ENCODE measurements at places on chromosomes 12 and 14. TPM values are rescaled to one million over a fixed set of nuclear protein-coding genes. Genes with fewer than 3 reads are reported as not detected.

Gene USP44
- polyA plus RNA-seq: 1.4 TPM

Gene TAS2R46
- polyA plus RNA-seq: not detected

Gene HAL
- 0.72 TPM for polyA plus RNA-seq

Gene P3H3
- polyA plus RNA-seq: 4.7 TPM

Gene PDE3A
- polyA plus RNA-seq: 0.99 TPM

Gene OR4E2
- not detected for polyA plus RNA-seq

Gene TAS2R7
- polyA plus RNA-seq: not detected

All from spleen (tissue), 13 donors.